ENCODE measurements at places on chromosomes 2 and 18.

DNA sequence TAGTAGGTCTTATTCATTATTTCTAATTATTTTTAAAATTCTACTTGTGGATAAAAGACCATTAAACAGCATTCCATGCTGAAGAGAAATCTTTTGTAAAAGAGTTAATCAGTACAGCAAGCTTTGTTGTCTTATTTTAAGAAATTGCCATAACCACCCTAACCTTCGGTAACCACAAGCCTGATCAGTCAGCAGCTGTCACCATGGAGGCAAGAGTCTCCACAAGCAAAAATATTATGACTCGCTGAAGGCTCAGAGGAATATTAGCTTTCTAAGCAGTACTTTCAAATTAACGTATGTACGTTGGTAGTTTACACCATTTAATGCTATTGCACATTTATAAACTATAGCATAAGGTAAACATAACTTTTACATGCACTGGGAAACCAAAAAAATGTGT is 650.5 kb upstream of the LINC00305 start:
- DNase-seq: no peak

DNA sequence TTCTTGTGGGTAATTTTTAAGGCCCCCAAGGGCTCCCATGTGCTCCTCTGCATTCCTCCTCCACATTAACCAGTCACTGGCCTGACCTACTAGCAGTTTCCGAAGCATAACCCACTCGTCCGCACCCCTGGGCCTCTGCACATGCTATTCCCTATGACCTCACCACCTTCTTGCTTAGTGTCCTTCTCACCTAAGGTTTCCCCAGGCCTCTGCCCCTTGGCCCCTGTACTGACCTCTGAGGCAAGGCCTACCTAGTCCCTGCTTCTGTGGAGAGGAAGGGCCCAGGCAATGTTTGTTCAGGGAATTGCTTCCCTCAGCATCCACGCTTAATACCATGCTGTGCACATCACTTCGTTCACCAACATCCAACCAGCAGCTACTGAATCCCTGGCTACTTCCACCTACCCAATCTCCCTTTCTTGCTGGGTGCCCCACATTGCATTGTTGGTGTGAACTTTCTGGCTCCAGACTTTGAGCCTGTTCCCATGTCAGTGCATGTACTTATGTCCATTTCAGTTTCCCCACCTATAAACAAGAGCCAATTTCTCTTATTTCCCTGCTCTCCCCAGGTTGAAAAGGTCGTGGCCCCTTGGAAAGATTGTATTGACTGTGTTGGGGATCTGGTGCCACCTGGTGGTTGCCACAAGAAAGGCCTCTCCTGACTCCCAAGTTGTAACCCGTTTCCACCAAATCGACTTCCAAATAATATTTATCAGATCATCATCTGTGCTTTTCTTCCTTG is 19.2 kb upstream of the TMEM177 start:
- DNase-seq: no peak

GRCh38 chr2:104233591-104233990 is 620.3 kb upstream of the POU3F3 start:
- no peak for DNase-seq

DNA sequence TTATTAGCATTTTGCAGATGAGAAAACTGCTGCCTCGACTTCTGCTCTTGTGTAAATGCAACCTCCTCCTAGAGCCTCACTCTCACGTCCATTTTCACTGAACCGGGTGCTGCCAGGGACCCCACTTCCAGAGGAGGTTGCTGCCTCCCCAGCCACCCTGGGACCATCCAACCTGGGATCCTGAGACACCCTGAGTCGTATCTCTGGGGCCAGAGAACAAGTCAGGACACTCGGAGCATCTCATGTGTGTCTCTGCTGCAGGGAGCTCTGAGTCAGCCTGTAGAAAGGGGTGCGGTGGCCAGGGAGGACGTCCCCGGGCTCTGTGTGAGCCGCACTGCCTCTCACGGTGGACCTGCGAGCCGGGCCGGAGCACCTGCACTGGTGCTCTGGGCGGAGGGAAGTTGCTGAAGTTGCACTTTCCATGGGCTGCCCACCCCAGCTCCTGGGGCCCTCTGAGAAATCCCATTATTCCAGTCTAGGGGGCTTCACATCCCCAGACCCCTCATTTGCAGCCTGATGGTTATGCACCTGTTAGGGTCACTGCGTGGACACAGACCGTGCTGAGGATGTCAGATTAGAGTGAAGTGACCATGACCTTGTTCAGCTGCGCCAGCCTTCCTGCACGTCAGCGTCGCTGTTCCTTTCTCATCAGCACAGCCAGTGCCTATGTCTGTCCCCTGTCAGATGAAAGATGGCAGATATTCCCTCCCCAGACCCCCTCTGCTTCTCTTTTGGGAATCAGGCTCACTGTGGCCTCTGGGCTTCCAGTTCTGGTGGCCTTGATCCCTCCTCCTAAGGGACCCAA is 230.4 kb downstream of the KLHL29 start:
- no peak for DNase-seq

DNA sequence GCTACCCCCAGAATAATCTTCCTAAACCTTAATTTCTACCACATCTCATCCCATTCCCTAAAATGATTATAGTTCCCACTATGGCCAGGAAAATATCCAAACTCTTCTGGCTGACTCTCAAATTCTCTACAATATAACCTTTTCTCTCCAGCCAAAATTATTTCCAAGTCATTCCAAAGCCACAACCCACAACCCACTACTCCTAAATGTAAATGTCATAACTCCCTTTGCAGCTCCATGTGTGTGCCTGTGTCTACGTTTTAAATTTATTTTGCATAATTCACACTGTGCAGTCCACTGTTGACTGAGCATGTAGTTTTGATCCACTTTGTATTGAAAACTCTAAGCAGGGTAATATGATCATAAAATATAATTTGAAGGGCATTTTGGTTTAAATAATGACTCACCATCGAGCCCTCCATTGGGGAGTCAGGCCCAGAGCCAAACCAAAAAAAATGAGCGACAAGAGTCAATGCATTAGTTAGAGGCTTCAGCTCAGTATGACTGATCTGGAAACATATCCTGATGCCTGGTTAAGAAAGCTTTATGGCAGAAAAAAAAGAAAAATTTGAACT is 171.0 kb downstream of the AFF3 start:
- no peak for DNase-seq

DNA sequence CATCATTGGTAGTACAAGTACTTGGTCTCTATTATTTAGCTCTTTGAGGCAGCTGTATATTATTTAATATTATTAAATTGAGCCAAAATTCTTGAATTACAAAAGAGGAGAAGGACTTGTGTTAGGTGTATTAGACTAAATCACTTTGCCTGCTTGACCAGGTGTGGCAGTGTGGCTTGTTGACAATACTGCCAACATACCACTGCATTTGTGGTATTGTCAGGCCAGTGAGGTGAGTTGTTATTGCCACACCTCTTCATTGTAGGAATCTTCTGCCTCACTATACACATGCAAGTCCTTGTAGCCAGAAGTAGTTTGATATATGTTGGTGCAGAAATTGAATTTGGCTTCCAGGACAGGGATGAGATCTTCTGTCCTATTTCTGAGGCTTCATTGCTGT is 40.5 kb downstream of the CYP20A1 start:
- DNase-seq: no peak

DNA sequence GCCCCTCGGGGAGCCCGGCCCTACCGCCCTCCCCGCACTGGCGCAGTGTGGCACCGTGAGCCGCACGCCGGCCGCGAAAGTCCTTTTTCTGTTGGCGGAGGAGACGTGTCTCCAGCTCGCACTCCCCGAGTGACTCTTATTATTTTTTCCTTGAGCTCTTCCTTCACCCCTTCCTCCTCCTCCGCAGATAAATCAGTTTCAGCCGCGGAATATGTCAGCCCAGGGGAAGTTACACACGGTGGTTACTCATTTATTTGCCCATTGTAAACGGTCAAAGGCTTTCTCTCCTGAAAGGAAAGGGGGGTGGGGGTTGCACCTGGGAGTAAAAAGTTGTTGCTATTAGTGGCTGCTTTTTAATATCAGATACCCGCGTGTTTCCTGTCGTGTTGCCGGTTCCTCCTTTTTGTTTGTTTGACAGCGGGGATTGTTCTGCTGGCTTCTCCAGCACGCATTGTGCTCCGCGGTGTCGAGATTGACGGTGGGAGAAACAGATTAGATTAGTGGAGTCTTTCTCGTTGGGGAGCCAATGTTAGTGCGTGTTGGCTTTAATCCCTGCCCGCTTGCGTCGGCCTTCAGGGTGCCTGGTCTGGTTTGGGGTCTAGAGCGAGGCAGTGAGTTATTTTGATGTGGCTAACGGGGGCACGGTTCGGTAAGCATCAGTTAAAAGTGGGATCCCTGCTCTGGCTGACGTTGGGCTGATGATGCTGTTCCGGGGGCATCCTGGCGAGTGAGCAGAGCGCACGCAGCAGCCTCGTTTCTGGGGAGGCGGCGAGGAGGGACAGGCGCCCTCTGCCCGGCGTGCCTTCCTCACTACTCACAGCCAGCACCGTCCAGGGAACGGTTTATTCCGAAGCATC is 1.6 kb downstream of the CRIM1 start:
- DNase-seq: no peak

DNA sequence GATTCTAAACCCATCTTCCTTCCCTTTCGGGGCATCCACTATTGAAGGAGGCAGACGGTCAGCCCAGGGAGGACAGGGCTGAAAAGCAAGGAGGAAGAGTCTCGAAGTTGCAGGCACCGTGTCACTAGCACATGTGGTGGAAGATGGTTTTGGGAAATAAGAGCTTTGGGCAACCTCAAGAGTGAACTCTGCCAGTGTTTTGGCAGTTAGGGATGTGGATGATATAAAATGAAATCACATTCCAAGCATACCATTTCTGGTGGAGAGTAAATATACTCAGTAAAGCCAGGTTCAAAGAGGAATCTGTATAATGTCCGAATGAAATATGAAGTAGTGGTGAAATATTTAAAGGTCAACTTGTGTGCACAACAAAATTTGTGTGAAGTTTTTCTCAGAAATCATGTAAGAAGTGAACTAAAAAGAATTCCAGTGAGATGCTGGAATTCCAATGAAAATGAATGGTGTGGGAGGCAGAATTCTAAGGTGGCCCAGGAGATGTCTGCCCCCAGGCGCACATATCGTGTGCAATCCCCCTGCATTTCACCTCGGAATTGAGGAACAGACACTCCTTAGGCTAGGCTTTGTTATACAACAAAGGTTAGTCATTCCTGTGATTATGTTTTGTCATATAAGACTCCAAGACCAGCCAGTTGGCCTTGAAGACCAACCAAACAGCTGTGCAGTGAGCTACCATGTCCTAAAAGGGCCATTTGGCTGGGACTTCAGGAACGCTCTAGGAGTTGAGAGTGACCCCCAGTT is 147.1 kb downstream of the SH3BP4 start:
- DNase-seq: no peak

GRCh38 chr2:179211355-179211754 is 53.3 kb downstream of the SESTD1 start:
- no peak for DNase-seq

- DNase-seq: no peak
Measured at GRCh38 chr2:215358312-215358845, 46.5 kb downstream of the ATIC start.

- no peak for DNase-seq
Measured at GRCh38 chr18:31439807-31440325, 7.7 kb upstream of the DSG3 start.

GRCh38 chr2:206255003-206255402 is 19.5 kb upstream of the ZDBF2 start:
- DNase-seq: no peak

DNA sequence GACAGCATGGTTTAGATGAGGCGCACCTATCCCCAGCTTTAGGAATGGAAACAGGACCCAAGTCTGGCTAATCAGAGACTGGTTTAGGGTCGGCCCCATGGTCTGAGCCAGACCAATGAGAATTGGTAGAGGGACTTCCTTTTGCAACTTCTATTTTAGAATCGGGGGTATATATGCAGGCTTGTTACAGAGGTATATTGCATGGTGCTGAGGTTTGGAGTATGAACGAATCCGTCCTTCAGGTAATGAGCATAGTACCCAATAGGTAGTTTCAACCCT is 1.5 kb upstream of the BOLA3 start:
- no peak for DNase-seq

DNA sequence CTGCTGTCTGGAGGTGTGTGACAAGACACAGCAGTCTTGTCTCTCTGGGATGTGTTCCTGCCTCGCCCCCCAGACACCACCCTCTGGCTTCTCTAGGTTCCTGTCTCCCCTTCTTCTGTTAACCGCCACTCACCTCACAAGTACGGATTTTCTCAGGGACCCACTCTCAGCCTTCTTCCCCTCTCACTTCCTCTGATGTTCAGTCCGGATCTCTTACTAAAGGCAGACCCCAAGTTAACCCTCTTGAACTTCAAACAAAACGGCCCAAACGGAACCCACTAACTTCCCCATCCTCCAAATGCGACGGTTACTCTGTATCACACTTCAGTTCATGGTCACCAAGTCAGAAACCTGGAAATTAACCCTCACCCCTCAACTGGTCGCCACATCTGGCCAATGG is 32.0 kb downstream of the B4GALT6 start:
- no peak for DNase-seq

DNA sequence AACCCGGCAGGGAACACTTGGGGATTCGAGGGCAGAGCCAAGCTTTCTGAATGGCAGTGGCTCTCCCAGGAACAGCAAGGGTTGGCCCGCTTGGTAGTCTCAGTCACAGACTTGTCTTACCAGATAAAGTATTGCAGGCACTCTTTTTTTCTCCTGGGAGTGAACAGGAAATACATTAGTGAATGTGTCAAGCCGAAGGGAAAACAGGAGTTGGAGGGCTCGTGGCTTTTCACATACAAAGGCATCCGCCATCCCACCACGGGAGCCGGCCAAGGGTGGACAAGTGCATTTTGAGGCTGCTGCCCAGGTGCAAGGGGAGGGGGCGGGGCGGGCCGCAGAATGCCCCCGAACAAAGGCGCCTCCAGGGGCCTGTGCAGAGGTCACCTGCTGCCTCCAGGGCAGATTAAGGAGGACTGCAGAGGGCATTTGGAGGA is 163.3 kb upstream of the SIX3 start:
- no peak for DNase-seq

DNA sequence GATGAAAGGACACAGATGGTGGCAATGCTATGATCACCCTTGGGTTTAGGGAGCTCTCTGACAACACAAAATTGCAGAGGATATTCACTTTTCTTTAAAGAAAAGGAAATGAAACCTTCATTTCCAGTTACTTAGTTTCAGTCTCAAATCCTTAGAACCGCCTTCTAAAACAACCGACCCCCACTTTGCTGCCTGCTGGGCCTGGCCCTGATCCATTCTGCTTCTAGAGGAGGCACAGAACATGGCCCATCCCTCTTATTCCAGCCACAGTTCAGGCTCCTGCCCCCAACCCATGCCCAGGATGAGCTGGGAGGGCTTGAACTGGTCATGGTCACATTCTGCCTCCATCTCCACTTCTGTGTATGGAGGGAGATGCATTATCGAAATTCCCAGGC is 311.6 kb downstream of the EN1 start:
- no peak for DNase-seq

- no peak for DNase-seq
Measured at GRCh38 chr2:206918263-206918662, 21.1 kb upstream of the CPO start.

DNA sequence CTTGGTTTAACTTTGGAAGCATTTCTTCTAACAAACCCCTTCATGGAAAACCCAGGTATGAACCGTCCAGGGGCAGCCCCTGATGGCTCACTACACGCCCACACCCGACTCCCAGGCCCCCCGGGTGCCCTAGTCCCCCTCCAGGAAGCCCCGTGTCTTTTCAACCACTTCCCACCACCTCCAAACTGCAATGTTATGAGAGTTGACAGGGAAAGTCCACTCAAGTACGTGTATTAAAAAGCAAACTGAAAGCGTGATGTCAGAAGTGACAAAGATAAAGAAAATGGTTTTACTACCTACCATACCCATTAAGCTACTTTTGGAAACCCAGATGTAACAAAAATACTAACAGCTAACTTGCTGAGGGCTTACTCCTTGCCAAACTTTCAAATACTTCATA is 51.5 kb downstream of the L3MBTL4 start:
- DNase-seq: no peak
